ENCODE measurements at places on chromosomes 4 and X.

- peak overlapping the region; percentile 23 for H3K4me3 ChIP-seq
- H3K36me3 ChIP-seq = no peaks in the 10 kb centered on the region
- DNase-seq = peak; percentile 82
- H3K27me3 ChIP-seq = peaks cover 9% of the 10 kb centered on the region
Measured at GRCh38 chr4:48047421-48047844, 30.9 kb downstream of the NIPAL1 start.

DNA sequence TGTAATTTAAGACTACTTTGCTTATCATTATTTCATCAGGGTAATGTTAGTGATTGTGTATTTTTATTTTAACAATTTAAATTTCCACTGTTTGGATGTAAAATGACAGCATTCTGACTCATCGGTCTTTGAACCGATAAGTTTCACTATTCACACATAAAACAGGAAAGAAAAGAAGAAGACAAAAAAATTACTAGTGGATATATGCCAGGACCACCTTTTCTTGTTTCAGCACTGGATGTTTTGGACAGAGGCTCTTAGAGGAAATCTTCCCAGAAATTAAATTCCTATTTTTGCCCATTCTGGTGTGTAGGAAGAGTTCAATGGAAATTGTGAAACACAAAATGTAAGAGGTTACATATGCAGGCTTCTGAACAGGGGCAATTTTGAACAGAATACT lies 57.4 kb downstream of the VEGFC start:
- no peaks in the 10 kb centered on the region for H3K27me3 ChIP-seq
- no peak for DNase-seq
- H3K36me3 ChIP-seq = no peaks in the 10 kb centered on the region
- H3K4me1 ChIP-seq = no peaks in the 10 kb centered on the region

- no peaks in the 10 kb centered on the region for H3K27me3 ChIP-seq
- peaks cover 10% of the 10 kb centered on the region for H3K36me3 ChIP-seq
- peak; percentile 13 for DNase-seq
- no peak overlapping the region for H3K4me3 ChIP-seq
- no peaks in the 10 kb centered on the region for H3K4me1 ChIP-seq
Measured at GRCh38 chr4:3317011-3317655, 24.3 kb downstream of the RGS12 start.

GRCh38 chrX:43313035-43313434 lies 343.1 kb upstream of the MAOA start:
- peaks cover 15% of the 10 kb centered on the region for H3K27me3 ChIP-seq
- H3K27ac ChIP-seq = no peak overlapping the region
- no peak overlapping the region for H3K4me3 ChIP-seq
- no peaks in the 10 kb centered on the region for H3K4me1 ChIP-seq

DNA sequence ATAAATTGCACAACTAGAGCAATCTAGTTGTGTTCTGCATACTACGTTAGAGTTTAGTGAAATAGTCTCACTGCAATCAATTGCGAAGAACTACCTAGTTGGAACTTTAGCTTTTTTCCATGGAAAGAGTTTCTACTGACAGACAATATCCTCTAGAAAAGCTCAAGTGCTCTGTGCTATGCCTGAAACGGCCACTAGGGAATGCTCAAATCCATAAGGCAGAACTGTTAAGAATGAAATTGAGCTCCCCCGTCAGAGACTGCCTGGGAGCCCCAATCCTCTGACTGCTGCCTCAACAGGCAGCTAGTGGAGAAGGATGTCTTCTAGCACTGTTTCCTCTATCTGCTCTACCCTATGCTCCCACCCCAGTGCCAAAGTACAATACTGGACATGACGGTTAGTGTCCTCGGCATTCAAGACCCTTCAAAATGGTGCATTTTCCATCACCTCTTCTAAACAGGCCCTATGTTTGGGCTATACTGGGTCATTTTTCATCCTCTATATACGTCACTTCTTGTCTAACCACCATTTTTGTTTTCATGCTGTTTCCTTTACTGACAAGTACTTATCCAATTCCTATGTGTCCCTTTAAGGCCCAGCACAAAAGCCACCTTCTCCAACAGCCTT lies 35.3 kb downstream of the FRMD7 start:
- H3K36me3 ChIP-seq = no peaks in the 10 kb centered on the region
- peaks cover 56% of the 10 kb centered on the region for H3K27me3 ChIP-seq
- peaks cover 5% of the 10 kb centered on the region for H3K4me1 ChIP-seq

- no peaks in the 10 kb centered on the region for H3K27me3 ChIP-seq
- H3K4me3 ChIP-seq = no peak overlapping the region
- no peaks in the 10 kb centered on the region for H3K36me3 ChIP-seq
- no peaks in the 10 kb centered on the region for H3K4me1 ChIP-seq
- no peak overlapping the region for H3K27ac ChIP-seq
- no peak for DNase-seq
Measured at GRCh38 chr4:20640989-20641388, 59.3 kb upstream of the PACRGL start.

DNA sequence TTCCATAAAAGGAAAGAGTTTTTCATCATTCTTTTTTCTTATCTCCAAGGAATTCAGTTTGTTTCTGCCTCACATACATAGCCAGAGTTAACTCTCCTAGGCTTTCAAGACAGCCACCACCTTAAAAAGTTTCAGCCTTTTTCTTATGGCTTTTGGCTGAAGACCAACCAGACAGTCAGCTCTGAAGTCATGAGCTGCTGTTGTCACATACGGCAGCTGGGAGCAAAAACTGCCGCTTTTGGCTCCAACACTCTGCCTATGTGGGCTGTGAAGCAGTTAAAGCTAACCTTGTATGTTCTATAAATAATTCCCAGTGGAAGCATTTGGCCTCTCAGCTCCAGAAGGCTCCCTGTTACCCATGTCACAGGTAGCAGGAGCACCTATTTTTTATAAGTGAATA lies 104.1 kb downstream of the KLHL4 start:
- no peaks in the 10 kb centered on the region for H3K36me3 ChIP-seq
- no peak for DNase-seq
- no peak overlapping the region for H3K27ac ChIP-seq
- H3K27me3 ChIP-seq = peaks cover 9% of the 10 kb centered on the region

- H3K27me3 ChIP-seq = peaks cover 3% of the 10 kb centered on the region
- H3K27ac ChIP-seq = no peak overlapping the region
- no peaks in the 10 kb centered on the region for H3K4me1 ChIP-seq
- no peak for DNase-seq
Measured at GRCh38 chr4:107552306-107552705, 167.7 kb downstream of the PAPSS1 start.

DNA sequence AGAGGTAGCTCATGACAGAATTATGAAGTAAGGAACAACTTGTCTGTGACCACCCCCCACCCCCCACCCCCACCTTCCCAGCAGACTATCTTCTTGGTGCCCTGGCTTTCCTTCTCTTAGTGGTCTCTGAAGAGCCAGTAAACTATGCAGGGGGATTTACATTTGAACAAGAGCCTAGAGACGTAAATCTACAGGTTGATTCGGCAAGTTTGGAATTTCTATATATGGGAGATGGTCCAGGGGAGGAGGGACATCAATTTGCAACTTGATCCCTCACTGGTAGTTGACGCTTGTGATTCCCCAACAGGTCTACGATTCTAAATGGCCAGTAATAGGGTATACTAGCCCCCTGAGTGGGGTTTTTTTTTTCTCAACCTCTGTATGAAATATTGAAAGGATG lies 36.7 kb downstream of the IL13RA1 start:
- H3K27me3 ChIP-seq = peaks cover 40% of the 10 kb centered on the region
- no peak overlapping the region for H3K27ac ChIP-seq
- no peaks in the 10 kb centered on the region for H3K36me3 ChIP-seq

DNA sequence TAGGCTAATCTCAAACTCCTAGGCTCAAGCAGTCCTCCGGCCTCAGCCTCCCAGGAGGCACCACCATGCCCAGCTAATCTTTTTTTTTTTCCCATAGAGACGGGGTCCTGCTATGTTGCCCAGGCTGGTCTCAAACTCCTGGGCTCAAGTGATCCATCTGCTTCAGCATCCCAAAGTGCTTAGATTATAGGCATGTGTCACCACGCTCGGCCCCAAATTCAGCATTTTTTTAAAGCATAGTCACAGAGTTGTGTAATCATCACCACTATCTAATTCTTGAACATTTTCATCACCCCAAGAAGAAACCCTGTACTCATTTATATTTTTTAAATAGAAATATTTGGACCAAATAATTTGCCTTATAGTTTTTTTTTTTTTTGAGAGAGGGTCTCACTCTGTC lies 10.3 kb downstream of the CENPI start:
- peaks cover 40% of the 10 kb centered on the region for H3K36me3 ChIP-seq
- H3K4me1 ChIP-seq = no peaks in the 10 kb centered on the region
- DNase-seq = no peak

- peaks cover 36% of the 10 kb centered on the region for H3K4me1 ChIP-seq
- peak overlapping the region; percentile 75 for H3K4me3 ChIP-seq
- peaks cover 20% of the 10 kb centered on the region for H3K36me3 ChIP-seq
- no peaks in the 10 kb centered on the region for H3K27me3 ChIP-seq
Measured at GRCh38 chrX:154372612-154373022, 1.8 kb downstream of the FLNA start.

DNA sequence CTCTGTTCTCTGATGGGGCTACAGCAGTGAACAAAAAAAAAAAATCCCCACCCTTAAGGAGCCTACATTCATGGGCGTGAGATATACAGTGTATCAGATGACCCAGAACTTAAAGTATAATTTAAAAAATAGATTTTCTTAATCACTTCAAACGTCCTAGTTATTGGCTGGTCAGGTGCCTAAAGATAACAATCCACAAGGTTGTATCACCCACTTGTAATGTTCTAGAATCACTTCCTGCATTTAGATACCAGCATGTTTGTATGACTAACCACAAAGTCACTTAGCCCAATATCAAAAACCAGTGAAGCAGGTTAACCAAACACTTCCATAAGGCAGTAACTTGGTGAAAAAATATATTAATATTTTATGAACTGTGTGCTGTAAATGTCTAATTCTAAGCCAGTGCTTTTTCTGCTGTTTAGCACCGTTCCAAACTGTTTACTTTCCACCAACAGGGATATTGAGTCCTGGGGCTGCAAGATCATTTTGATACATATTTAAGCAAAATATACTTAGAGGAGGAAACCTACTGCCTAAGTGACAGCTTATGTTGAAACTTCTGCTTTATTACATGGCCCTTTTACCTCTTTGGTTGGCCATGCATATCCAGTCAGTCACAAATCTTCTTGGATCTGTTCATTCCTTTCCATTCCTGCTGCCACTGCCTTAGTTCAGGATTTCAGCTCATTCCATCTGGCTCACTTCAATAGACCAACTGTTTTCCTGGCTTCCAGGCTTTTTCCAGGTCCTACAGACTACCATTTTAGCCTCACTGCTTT lies 43.3 kb downstream of the CD40LG start:
- no peak for DNase-seq
- H3K36me3 ChIP-seq = peaks cover 24% of the 10 kb centered on the region
- H3K27me3 ChIP-seq = peaks cover 26% of the 10 kb centered on the region
- H3K27ac ChIP-seq = peak overlapping the region; percentile 87

GRCh38 chrX:53682885-53683555 lies 3.5 kb downstream of the HUWE1 start:
- peaks cover 37% of the 10 kb centered on the region for H3K4me1 ChIP-seq
- H3K36me3 ChIP-seq = peaks cover 74% of the 10 kb centered on the region
- H3K4me3 ChIP-seq = peak overlapping the region; percentile 84
- no peak for DNase-seq
- H3K27me3 ChIP-seq = peaks cover 20% of the 10 kb centered on the region
